SW480 (cell line): ENCODE measurements at places on chromosomes 13 and 19.

- DNase-seq: no peak
These were observed 11.7 kb downstream of the ZNF226 start for GRCh38 chr19:44176590-44176989.

DNA sequence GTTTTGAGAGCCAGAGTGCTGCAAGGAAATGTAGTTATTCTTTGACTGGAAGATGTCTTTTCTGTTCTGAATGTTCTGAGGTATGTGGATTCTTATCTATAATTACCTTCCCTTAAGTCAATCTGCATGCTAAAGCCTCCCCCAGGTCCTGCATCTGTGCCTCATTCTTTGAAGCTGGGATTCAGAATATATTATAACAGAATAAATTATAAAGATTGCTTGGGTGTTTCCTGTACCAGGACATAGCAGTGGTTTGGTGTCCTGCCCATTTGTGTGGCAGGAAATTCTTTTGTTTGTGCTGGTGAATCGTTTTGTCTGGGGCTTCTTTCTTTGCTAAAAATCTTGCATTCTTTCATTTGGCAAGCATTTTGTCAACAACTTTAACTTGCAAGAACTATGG, 60.2 kb downstream of the ITGBL1 start:
- DNase-seq: peak; percentile 44

DNA sequence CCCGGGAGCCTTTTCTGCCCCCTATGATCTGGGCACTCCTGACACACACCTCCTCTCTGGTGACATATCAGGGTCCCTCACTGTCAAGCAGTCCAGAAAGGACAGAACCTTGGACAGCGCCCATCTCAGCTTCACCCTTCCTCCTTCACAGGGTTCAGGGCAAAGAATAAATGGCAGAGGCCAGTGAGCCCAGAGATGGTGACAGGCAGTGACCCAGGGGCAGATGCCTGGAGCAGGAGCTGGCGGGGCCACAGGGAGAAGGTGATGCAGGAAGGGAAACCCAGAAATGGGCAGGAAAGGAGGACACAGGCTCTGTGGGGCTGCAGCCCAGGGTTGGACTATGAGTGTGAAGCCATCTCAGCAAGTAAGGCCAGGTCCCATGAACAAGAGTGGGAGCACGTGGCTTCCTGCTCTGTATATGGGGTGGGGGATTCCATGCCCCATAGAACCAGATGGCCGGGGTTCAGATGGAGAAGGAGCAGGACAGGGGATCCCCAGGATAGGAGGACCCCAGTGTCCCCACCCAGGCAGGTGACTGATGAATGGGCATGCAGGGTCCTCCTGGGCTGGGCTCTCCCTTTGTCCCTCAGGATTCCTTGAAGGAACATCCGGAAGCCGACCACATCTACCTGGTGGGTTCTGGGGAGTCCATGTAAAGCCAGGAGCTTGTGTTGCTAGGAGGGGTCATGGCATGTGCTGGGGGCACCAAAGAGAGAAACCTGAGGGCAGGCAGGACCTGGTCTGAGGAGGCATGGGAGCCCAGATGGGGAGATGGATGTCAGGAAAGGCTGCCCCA, 8.5 kb upstream of the CEACAM7 start:
- no peak for DNase-seq

DNA sequence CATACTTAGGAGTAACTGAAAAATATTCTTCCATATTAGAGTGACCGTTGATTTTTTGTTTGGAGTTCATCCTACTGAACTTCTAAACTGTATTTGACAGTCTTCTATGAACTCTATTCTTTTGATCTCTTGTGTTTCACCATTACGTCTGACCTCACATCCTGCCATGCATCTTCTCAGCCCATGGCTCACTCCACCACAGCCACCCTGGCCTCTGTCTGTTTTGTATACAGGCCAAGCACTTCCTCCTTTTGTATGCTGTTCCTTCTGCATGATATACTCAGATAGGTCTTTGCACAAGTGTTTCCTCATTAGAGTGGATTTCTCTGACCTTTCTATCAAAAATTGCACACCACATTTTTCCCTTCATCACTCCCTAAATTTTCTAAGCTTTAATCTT, 119.9 kb downstream of the MAB21L1 start:
- DNase-seq: no peak

DNA sequence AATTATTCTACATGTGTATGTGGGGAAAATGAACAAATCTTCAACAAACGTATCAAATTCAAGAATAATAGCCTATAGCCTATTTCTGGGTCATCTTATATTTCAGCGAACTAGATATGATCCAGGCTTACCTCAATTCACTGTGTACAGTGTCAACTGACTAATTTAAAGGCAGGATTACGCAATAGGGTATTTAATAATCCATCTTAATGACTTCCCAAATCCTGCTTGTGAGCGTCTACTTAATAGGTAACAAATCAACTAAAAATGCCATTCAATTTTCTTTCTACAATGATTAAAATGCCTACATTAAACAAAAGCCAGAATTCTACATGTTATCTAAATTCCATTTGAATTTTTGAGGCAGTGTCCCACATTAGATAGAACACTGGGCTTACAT, 67.0 kb downstream of the USP12 start:
- DNase-seq: no peak

- peak; percentile 86 for DNase-seq
These were observed 1.5 kb upstream of the CEACAM5 start for GRCh38 chr19:41706741-41707501.

GRCh38 chr19:55287361-55288079, 3.7 kb downstream of the BRSK1 start:
- DNase-seq: no peak

DNA sequence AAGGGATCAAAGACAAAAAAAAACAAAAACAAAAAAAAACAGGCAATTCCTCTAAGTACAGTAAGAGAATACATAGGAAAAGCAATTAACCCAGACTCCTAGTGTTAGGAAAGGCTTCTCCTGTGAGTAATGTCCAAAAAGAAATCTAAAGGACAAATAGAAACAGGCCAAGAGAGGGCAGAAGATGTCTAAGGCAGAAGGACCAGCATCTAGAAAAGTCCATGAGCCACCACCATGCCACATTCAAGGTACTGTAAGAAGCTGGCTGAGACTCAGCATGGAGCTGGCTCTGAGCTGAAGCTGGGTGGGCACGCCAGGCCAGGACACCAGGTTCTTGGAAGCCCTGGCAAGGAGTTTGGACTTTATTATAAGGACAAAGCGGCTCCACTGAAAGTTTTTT, 118.1 kb upstream of the FRY start:
- no peak for DNase-seq

DNA sequence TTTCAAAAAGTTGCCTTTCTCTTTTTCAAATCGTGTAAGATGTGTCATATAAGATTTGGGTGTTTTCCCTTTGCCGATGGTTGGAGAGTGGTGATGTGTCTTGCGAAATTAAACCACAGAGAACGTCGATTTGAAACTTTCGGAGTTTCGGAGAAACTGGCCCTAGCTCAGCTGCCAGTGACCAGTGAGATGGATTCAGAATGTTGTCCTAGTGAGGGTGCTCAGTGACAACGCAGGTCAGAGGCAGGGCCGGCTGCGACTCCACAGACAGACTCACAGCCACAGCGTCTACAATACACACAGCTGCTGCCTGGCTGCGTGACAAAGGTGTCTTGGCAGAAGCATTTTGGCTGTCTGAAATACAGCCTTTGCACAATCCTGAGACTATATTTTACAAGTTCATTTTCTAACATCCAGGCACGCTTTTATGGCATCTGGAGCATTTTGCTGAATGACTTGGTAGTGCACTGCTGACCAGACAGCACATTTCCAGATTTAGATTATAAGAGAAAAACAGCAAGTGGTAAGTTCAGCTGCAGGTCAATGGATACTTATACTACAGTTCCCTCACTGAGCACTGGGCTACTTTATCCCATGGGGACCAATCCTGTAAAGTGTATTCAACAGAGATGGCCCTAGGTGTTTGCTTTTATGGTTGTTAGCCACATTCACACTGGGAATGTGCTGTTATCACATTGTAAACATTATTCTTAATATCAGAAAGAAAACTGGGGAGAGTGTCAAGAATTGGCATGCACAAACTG, 207.5 kb downstream of the KCNRG start:
- DNase-seq: no peak

GRCh38 chr13:23467048-23467931, 33.8 kb upstream of the SACS start:
- DNase-seq: no peak

GRCh38 chr13:84239032-84239431, 356.8 kb upstream of the SLITRK1 start:
- no peak for DNase-seq

- DNase-seq: no peak
These were observed 1916.1 kb downstream of the PCDH9 start for GRCh38 chr13:65314008-65314407.

DNA sequence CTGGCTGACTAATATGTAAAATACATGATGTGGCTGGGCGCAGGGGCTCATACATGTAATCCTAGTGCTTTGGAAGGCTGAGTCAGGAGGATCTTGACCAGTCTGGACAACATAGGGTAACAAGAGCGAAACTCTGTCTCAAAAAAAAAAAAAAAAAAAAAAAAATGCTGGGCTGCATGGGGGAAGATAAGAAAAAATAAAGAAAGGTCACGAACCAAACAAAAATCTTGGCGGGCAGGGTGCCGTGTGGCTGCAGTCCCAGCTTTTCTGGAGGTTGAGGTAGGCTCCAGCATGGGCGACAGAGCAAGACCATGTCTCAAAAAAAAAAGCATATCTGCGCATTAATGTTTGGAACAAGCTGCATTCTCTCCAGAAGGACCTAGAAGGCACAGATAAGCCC, 8.7 kb downstream of the RNASEH2A start:
- no peak for DNase-seq

DNA sequence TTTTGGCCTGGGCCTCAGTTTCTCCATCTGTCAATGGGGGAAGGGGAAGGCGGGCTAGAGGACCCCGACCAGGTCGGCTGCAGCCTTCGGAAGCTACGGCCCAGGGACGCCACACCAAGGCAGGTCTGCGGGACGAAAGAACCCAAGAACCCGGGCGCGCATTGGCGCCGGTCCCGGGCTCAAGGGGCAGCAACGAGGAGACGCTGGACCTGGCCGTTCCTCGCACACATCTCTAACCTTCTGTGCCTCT, 739 bp upstream of the ILF3 start:
- DNase-seq: no peak

DNA sequence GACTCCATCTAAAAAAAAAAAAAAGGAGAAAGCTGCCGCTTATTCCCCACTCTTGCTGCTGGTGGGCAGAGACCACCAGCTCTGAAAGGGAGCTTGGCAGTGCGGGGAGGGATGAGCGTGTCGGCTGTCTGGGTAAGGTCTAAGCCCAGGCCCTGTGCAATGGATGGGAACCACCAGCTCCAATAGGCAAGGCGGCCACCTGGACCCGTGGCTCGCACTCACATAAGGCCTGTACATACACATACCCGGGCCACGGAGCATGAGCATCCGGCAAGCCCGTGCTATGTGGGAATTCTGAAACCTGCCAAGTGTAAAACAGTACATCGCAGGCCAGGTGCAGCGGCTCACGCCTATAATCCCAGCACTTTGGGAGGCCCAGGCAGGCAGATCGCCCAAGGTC, 56.6 kb upstream of the USE1 start:
- no peak for DNase-seq

- DNase-seq: peak; percentile 64
These were observed 664 bp upstream of the HCN2 start for GRCh38 chr19:588741-589692.

- DNase-seq: no peak
These were observed 883.4 kb upstream of the SPRY2 start for GRCh38 chr13:81224209-81224833.

DNA sequence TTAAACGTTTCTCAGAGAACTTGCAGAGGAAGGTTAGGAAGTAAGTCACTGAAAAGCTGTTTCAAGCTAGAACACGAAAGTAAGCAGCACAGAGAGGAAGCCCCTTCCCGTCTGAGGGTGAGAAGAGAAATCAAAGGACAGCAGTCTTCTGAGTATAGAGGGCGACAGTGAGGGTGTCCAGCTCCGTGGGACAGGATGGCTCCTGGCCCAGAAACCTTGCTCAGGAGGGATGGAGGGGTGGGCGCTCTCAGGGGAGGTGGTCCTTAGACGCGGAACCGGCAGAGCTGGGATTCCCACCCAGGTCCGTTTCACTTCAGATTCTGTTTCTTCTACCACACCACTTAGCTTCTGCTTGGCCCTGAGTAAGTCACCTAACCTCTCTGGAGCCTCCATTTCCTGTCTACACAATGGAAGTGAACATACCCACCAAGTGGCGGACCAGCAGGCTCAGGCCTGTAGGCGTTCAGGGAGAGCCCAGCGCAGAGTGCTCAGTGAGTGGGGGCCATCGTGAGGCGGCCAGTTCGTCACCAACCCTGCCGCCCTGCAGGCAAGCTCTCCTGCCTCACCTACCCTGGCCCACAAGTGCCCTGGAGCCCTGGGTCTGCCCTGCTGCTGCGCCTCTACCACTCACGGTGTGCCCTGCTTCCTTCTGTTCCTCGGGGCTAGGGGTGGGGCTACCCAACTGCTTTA, 5.5 kb upstream of the RSPH6A start:
- no peak for DNase-seq

GRCh38 chr19:43620061-43621001, 902 bp upstream of the ZNF428 start:
- DNase-seq: no peak

DNA sequence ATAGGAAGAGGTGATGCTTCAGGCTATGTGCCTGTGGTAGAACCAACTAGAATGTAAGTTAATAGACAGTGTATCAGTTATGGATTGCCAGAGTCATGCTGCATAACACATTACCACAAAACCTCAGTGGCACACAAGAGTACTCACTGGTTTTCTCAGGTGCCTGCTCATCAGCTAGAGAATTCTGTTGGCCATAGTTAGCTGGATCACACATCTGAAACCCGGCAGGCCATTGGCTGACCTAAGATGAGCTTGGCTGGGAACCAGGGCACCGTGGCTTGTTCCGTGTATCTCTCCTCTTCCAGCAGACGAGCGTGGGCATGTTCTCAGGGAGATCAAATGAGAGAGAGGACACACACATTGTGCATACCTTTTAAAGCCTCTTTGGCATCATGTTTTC, 76.7 kb downstream of the TEX26 start:
- no peak for DNase-seq

GRCh38 chr19:39155114-39155700, 29.6 kb downstream of the PAK4 start:
- no peak for DNase-seq

DNA sequence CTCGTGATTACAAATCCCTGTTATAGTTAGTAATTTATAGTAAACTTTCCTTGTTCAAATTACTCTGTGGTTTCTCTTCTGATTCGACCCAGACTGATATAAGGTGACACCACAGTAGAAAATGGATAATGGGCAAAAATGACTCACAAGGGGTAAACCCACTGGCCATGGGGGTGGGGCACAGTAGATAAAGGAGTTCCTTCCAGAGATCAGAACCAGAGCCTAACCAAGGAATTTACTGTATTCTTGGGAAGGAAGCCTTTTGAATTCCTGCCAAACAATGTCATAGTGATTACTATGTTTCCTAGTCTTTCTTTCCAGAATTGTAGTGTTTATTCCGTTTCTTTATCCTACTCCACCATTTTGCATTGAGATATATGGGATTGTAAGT, 21.9 kb downstream of the MIR17HG start:
- DNase-seq: no peak

- no peak for DNase-seq
These were observed 2618.3 kb upstream of the PCDH20 start for GRCh38 chr13:64033921-64034320.

GRCh38 chr13:111322916-111323331, 2.5 kb downstream of the TEX29 start:
- DNase-seq: no peak

GRCh38 chr13:51349016-51349415, 9.5 kb downstream of the SERPINE3 start:
- DNase-seq: no peak

GRCh38 chr13:83499286-83499685, 383.0 kb downstream of the SLITRK1 start:
- no peak for DNase-seq
